ENCODE measurements at places on chromosomes 7 and 10. TPM values are rescaled to one million over a fixed set of nuclear protein-coding genes. Genes with fewer than 3 reads are reported as not detected.

- DNase-seq = no peak
Measured at GRCh38 chr10:11322698-11323097, 288.8 kb downstream of the USP6NL start.

- no peak for DNase-seq
Measured at GRCh38 chr7:50358041-50358705, 53.7 kb downstream of the IKZF1 start.

DNA sequence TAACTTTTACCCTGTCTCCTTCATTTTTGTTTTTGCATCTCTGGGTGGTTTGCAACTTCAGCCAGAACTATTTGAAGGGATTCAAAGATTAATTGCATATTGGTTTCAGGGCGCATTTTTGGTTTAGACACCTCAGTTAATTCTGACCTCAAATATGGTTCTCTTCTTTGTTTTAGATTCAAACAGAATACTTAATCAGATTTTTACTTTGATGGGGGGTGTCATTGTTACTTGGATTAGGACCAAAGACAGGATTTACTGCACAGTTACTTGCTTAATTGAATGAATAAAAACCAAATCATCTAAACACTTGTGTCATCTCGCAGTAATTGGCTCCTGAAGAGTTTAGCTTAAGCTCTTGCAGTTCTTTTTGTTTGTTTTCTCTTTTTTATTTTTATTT lies 100.9 kb downstream of the PHTF2 start:
- no peak for DNase-seq

DNA sequence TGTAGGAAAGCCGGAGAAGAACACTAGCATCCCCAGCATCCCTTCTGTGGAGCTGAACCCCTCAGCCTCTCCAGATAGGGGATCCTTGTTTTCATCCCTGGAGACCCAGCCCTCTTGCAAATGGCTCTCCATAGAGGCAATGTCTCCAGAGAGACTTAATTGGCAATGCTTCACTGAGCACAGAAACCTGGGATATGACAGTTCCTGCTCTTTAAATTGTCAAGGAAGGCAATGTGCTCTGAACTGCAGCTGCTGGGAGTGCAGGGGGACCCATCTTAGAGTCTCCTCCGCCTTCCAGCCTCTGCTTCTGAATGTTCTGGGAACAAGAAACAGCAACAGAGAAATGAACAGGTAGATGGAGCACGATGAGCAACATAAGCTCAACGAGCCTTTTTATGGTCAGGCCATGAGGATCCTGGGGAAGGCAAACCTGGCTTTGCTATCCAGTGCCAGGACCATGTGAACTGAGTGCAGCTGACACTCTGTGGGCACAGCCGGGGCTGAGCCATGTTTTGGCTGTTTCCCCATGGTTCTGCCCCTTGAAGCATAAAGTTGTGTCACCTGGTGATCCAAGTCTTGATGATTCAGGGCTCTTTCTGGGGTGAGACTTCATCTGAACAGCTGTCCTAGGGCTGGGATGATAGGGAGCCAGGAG lies 481.0 kb downstream of the PLXNA4 start:
- no peak for DNase-seq

DNA sequence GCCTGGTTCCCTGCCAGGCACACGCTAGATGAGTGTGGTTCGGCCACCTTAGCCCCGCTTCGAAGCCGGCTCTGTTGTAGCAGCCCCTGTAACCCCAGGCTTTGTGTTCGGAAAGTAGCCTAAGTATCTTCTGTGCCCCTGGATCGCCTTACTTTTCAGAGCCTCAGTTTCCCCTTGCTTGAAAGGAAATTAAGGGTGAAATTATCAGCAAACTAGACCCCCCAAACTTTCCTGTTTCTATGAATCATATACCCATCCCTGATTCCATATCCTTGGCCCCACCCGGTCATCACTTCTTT lies 312 bp downstream of the PDCD11 start:
- no peak for DNase-seq

DNA sequence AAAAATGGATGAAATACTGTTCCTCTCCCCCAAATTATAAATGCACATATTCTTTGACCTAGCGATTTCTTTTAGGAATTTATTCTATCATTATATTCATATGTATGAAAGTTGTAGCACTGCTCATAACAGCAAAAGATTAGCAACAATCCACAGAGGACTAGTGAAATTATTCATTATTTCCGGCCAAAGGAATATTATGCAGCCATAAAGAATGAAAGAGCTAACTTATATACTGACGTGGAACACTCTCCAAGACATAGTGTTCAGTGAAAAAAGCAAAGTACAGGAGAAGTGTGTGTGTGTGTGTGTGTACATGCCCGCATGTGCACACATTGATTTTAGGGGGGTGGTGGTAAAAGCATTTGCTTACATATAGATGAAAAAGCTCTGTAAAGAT lies 23.3 kb downstream of the MMS19 start:
- DNase-seq = no peak

DNA sequence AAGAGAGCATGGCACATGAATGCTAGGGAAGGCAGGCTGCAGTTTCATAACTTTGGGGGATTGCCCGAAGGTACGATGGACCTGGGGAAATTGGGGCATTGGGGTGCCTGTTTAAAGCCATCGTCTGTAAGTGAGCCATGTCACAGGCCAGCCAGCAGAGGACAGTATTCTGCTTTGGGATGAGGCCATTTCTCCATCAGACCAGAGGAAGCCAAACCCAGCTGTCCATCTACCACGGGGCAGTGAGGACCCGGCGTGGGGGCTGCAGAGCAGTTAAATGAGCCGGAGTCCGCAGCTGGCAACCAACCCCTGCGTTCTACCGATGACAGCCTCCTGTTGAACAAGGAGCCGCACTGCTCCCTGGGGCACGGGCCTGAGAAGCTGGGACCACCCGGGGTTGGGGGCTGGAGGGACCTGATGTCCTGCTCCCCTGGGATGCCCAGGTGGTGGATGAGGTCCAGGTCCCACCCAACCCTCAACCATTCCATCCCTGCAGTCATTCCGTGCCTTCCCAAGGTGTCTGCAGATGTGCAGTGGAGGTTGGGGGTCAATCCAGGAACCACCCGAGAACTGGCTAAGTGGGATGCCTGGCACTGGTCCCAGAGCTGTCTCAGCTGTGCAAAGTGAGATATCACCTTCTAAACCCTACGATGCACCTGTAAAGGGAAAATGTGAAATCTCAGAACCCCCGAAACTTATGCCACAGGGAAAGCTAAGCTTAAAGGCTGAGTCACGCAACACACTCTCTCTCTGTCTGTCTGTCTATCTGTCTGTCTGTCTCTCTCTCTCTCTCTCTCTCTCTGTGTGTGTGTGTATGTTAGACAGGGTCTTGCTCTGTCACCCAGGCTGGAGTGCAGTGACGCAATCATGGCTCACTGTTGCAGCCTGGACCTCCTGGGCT lies 12.1 kb upstream of the RHBDD2 start:
- DNase-seq = no peak

LDB3 gene
- 22.4 TPM for total RNA-seq

PTPN20 gene
- total RNA-seq = not detected

WNT8B gene
- total RNA-seq = not detected

PLCE1 gene
- 12.8 TPM for total RNA-seq

TMEM184A gene
- 0.19 TPM for total RNA-seq

ADAM8 gene
- 53.9 TPM for total RNA-seq
